T-helper 22 cell (primary cell): ENCODE measurements at places on chromosomes 12 and 14.

DNA sequence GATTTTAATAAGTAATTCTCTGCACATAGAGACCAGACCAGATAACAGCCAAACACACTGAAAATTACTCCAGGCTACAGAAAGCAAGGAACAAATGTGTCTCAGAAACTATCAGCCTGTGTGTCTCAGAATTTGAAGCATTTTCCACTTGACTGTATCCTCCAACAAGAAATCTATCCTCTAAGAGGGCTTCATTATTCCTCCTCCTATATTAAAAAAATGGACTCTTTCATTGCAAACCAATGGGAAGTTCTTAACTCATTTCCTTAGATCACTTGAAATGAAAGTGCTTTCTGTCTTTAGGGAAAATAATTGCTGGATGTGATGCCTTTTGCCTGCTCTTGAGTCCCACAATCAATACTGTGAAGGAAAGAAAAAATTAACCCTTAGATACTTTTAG, 2.3 kb downstream of the ST8SIA1 start:
- DNase-seq, result no peak

DNA sequence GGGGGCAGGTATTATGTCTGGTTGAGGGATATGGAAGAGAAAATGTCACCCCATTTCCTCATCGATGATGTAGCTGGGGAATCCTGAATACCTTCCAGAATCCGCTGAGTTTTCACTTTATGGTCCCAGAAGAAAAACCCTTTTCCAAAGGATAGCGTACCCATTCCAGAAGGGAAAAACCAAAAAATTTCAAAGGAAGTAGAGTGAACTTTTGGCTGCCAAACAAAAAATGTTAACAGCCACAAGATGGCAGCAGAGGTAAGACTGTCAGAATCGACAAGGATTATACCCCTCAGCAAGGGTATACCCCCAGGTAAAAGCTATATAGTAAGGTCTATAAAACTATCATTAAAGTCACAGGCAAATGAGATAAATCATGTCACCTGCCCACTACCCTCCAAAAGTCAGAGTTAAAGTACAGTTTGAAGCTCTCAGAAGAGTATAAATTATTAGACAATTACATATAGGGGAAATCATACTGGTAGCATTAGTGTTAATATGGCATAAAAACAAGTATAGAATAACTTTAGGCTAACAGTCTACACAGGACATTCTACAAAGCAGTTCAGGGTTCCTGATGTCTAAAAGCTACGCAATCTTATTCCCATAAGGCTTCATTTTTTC, 18.0 kb downstream of the ACIN1 start:
- DNase-seq, result no peak

DNA sequence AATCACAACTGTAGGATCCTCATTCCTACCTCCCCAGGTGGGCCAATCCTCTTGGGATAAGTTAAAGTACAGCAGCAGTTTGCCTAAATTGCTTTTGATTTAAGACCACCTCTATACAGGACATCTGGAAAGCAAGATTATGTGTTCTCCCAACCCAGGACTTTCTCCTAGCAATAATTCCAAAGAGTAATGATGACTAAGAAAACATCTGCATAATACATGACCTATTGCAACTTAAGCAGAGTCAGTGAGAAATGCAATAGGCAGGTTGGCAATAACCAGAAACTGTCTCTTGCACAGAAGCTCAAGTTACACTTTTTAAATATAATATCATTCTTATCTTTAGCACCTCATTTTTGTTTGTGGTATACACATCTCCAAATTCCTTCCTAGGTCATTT, 275.4 kb downstream of the TRHDE start:
- no peak for DNase-seq

DNA sequence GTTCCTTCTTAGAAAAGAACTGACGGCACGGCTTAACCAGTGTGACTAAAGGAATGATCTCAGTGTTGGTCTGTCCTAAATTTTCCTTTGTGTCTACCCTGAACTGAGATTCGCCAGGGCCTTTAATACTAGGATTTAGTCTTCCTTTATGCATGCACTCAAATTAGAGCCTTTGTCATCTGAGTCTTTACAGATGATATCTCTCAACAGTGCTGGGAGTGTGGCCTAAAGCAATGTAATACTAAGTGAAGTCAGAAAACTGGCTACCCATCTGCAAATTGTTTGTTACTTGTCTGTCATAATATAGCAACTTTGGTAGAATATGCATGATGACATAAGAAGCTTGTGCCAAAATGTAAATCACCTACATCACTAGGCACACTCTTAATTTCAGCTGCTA, 95.4 kb downstream of the PTPRO start:
- DNase-seq, result no peak

GRCh38 chr12:20368114-20368650, at the start of gene PDE3A:
TSS of gene PDE3A (plus strand) at chr12:20368537. CDS start at chr12:20369285, 748 bp downstream.
- DNase-seq, result no peak

DNA sequence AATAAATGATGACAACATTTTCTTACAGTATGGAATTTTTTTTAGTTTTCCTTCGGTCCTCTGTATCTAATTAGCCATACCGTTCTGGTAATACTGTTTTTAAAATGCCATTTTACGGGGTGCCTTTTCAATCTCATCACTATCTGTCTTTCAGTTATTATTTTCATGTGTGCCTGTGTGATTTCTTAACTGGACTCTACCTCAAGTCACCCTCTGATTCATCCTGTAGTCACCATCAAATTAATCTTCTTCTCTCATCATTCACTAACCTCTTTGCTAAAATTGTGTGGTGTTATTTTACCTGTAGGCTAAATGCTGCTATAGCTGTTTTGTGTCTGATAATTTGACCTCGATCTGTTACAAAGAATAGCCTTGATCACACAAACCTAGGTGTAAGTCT, 16.0 kb upstream of the CCT2 start:
- DNase-seq, result no peak

GRCh38 chr14:96876747-96877146, 79.6 kb downstream of the VRK1 start:
- DNase-seq, result no peak

GRCh38 chr14:72419226-72419775, 474.6 kb downstream of the DPF3 start:
- DNase-seq, result no peak

DNA sequence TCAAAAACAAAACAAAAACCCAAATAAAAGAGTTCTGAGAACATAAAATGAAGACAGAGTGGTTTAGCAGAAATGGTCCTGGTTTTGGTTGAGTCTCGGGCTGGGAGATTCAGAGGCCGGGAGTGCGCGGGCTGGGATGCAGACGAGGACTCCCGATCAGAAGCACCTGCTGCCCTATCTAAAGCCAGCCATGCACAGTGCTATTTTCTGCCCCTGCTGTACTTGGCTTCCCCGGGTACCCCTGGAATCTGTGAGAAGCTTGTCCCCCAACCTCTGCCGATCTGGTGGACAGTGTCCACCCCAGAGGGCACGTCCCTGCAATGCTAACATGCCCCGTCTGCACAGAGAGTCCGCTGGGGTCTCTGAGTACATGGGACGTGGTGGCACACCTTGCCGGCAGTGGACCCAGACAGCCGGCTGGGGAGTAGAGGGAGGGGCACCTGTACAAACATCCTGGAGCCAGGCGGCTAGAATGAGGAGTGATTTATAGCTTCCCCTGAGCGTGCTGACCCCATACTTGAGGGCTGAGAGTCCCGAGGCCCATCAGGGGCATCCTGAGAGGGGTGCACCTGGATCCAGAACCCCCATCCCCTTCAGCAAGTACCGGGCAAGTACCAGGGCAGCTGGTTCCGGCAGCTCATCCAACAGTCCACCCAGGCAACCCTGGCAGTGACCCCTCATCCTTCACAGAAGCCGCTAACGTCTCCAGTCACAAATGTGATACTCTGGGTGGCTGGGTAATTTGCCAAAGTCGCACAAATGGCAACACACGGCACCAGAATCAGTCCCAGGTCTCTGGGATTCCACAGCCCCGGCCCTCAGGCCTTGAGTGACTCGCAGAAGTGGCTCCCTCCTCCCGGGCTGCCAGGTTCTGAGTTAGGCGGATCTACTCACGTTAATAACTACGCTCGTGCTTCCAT, 37.1 kb downstream of the CHGA start:
- no peak for DNase-seq

DNA sequence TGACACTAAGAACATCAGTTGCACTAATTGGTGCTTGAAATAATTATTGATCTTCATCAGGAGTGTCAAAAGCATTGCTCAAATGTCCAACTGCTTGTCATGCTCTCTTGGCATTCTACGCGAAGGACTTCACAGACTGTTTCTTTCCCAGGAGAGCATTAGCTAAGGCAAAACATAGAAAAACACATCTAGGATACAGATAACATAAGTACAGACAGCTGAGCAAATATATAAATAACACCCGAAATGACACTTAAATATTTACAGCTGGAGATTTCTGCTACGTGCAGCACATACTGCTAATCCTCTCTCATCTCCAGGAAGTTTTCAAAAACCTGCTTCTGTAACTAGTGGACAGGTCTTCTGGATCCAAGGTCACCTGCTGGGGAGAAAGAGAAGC, 120.0 kb upstream of the PRMT8 start:
- no peak for DNase-seq

DNA sequence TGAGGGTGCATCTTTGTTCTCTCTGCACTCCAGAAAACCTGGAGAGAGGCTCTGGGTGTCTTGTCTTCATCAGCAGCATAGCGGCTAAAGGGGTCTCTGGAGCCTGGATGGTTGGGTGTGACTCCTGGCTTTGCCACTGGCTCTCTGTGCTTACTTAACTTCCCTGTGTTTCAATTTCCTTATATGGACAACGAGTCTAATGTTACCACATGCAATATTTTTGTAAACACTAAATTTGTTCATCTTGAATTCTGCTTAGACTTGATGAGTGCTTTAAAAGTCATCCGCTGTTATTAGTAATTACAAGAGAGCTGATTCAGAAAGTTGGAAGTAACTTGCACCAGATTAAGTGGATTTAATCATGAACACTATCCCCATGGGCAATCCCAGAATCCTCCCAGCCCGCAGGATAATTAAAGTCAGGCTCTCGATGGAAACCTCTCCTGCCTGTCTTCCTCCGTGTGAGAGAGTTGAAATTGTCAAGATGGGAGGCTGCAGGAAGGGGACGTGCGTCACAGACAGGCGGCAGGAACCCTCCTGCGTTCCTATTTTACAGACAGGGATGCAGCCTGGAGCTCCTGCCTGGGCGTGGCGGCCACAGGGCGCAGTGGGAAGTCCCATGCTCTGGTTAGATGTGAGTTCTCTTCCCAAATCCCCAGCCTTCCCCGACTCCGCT, 201.2 kb downstream of the TTC8 start:
- no peak for DNase-seq

- no peak for DNase-seq
These were observed 38.9 kb downstream of the CPSF2 start for GRCh38 chr14:92160619-92161018.

GRCh38 chr12:114696443-114697242, 12.7 kb upstream of the TBX3 start:
- DNase-seq, result no peak

- DNase-seq, result no peak
These were observed 11.4 kb upstream of the ARF6 start for GRCh38 chr14:49881350-49882001.

- DNase-seq, result no peak
These were observed 101.6 kb upstream of the KRAS start for GRCh38 chr12:25352083-25352918.

DNA sequence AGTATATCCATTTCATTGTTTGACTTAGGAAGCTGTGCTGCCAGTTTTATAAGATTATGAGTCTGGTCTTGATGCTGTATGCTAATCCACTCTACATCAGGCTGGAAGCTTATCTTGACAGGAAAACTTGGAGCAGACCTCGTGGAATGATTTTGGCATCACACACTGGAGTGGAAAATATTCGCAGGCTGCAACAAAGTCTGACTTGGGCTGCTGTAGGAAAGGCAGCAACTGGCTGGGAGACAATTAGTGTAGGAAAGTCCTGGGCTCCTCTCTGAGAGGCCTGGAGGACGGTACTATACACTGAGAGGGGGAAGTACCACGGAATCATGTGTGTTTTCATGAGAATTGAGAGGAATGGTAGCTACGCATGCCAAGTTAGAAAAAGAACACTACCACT, 383.7 kb downstream of the ETNK1 start:
- no peak for DNase-seq

GRCh38 chr14:81176241-81176640, 44.5 kb downstream of the GTF2A1 start:
- no peak for DNase-seq

- no peak for DNase-seq
These were observed 170.0 kb upstream of the PRMT8 start for GRCh38 chr12:3320881-3321509.

- DNase-seq, result no peak
These were observed 16.8 kb downstream of the GPATCH2L start for GRCh38 chr14:76168531-76168930.

- DNase-seq, result no peak
These were observed 301.3 kb upstream of the STXBP6 start for GRCh38 chr14:25351269-25351668.

GRCh38 chr14:68476212-68477109, 316.4 kb downstream of the ZFP36L1 start:
- no peak for DNase-seq

- no peak for DNase-seq
These were observed 330.2 kb downstream of the DPF3 start for GRCh38 chr14:72563676-72564075.

DNA sequence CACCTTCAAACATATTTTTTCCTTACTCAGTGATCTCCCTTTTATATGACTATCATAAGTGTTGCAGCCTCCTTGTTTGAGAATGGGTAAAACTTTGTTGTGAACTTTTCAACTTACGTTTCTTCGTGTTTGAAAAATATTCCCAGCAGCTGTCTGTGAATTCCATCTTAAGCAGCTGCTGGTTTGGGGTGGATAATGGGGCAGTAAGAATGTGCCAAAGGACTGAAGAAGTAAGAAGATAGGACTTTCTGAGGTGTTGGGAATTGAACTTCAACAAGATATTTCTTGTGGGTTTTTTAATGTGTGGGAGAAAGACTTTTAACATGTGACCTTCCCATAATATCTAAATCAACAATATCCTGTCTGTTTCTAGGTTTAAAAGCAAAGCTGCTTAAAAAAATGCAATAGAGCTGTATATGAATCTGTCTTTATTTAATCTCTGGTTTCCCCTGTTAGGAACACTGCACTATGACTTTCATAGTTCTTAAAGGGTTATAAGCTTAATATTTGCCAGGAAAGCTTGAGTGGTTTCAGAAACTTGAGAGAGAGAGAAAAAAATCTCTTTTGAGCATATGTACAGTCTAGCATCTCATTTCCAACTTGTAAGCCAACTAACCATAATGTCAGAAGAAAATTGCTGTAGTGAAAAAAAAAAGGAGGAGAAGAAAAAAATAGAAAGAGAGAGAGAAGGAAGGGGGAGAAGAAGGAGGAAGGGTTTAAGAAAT, 1659.2 kb upstream of the FLRT2 start:
- no peak for DNase-seq
